ENCODE measurements at places on chromosomes 2 and 18.

GRCh38 chr18:3593381-3593903, 143.5 kb downstream of the TGIF1 start:
- no peak for DNase-seq

DNA sequence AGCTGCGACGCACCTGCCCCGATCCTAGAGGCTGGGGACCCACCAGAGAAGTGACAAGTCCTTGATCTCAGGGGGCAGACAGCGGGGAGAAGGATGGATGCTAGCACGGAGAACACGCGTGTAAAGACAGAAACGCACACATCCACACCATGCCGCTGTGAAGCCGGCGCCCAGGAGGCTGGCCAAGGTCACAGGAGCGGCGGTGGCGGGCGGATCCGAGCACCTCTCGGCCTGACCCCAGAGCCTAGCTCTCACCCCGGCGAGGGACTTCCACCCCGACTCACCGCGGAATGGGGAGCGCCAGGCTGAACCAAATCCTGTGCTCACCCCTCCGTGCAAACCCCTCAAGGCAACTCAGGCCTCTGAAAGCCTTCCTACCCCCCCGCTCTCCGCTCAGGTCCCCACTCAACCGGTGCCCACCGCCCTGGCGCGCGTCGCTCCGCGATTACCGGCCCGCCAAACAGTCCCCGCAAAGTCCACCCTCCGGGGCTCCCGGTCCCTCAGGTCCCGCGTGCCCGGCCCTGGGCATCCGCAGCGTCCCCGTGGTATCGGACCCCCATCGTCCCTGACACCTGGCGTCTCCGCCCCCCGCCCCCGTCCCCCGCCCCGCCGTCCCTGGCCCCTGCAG, 460 bp upstream of the LRRFIP1 start:
- no peak for DNase-seq

DNA sequence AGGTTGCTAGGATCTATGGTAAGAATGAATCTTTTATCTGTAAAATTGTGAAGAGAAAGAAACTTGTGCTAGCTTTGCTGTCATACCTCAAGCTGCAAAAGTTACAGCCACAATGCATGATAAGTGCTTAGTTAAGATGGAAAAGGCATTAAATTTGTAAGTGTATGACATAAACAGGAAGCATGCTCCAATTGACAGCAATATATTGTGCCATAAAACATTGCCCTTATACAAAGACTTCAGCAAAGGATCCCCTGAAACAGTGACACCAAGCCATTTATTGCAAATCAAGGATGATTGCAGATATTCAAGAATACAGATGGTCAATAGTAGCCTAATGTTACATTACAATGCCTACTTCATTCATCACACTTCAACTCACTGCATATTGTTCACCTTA, 283.1 kb downstream of the CPS1 start:
- DNase-seq: no peak

- DNase-seq: no peak
These were observed 51.9 kb upstream of the ODC1 start for GRCh38 chr2:10499911-10500521.

Data from foreskin fibroblast (primary cell).